Natural killer cell (primary cell): ENCODE measurements at places on chromosomes 5 and 9.

- no peak for DNase-seq
These were observed 76.2 kb upstream of the MYO10 start for GRCh38 chr5:17012289-17012688.

- DNase-seq, result no peak
These were observed 123.0 kb downstream of the GALNT10 start for GRCh38 chr5:154313360-154314017.

DNA sequence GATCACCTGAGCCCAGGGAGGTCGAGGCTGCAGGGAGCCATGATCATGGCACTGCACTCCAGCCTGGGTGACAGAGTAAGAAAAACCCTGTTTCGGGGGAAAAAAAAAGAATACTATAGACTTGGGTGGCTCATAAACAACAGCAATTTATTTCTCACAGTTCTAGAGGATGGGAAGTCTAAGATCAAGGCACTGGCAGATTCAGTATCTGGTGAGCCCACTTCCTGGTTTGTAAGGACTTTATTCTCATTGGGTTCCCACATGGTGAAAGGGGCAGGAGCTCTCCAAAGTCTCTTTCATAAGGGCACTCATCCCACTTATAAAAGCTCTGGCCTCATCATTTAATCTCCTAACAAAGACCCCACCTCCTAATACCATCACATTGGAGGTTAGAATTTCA lies 8.7 kb downstream of the HINT1 start:
- DNase-seq, result no peak

DNA sequence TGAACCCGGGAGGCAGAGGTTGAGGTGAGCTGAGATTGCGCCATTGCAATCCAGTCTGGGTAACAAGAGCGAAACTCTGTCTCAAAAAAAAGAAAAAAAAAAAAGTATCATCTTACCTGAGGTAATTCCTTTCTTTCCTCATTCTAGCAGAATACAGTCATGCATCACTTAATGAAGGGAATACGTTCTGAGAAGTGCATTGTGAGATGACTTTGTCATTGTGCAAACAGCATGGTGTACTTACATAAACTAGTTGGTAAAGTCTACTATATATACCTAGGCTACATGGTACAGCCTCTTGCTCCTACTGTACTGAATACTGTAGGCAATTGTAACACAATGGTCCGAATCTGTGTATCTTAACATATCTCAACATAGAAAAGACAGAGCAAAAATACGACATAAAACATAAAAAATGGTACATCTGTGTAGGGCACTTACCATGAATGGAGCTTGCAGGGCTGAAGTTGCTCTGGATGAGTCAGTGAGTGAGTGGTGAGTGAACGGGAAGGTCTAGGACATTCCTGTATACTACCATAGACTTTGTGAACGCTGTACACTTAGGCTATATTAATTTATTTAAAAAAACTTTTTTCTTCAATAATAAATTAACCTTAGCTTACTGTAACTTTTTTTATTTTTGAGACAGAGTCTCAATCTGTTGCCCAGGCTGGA lies 100.4 kb downstream of the GLDC start:
- DNase-seq, result no peak

GRCh38 chr5:55313870-55314617 lies 6.3 kb downstream of the MTREX start:
- no peak for DNase-seq

DNA sequence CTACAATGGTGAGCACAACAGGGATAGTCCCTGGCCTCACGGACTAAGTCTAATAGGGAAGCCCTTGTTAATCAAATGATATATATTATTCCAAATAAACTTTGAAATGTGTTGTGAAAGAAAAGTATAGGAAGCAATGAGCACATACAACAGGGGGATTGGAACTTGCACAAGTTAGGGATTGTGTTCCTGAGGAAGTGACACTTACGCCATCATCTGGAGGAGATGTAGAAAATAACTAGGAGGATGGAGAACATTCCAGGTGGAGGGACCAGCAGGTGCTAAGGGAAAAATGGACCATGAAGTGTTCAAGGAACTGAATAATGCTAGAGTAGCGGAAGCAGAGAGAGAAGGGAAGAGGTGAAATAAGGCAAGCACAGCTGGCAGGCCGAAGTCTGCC lies 18.8 kb upstream of the RPS23 start:
- no peak for DNase-seq

GRCh38 chr9:14358523-14358922 lies 44.6 kb upstream of the NFIB start:
- no peak for DNase-seq

DNA sequence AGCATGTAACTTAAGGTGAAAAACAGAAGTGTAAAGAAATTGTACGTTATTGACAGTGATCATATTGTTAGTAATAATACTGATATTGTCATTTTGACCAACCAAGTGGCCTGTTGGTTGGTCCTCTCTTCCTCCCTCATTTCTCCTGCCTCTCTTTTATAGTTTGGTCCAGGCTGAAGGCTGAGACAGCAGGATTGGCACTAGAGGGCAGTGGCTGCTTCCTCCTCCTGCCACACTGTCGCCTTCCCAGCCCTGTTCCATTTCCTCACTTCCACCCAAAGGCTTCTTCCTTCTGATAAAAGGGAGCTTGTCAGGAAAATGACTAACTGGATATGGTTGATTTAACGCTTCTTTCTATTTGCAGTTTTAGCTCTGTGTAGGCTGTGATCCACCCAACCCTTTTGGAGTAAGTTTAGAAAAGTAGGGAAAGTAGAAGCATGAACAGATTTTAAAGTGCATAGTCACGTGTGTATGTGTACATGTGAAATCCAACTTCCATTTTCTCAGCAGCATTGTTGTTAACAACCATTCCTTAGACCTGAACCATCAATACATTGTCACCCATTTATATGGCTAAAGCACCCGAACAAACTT lies 35.6 kb downstream of the PTCD2 start:
- DNase-seq, result no peak

GRCh38 chr9:99905833-99906402 lies 536 bp upstream of the STX17 start:
- peak; percentile 12 for DNase-seq

- DNase-seq, result no peak
These were observed 23.9 kb downstream of the MED27 start for GRCh38 chr9:132055756-132056155.

DNA sequence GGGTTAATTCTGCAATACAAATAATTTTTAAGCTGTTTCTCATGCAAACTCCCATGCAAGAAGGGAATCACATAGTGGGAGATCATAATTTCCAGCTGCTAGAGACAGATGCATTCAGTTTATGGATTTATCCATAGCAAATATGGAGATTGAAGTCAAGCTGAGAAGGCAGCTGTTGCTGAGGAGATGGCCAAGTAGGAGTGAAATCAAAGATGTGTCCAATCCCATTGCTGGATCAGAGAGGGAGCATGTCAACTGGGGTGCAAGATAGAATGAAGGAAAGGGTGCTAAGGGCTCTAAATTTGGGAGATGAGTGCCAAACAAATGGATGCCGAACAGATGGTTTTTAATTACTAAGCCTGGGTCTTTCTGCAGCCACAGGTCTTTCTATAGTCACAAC lies 504.5 kb downstream of the NFIB start:
- DNase-seq, result no peak

GRCh38 chr5:134555890-134556311 lies 30.4 kb downstream of the JADE2 start:
- peak; percentile 71 for DNase-seq

DNA sequence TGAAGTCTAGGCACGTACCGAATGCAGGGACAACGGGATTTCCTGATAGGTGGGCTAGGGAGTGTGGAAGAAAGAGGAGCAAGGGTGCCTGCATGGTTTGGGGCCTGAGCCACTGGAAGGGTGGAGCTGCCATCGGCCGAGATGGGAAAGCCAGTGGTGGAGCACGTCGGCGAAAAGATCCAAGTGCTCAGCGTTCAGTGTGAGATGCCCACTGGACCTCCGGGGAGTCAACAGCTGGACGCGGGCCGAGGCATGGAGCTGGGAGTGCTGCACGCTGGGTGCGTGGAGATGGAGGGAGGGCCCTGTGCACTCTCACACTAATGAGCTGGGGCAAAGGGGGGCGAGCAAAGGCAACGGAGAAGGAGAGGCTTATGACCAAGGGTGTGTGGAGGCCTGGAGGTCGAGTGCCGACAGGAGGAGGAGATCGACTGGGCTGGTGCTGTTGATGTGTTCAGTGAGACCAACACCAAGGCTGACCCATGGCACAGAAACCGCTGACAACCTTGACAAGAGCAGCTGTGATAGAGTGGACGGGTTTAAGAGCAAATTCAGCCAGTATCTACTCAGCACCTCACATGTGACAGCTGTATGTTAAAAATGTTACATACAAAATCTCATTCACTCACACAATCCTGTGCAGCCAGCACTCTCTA lies 85.7 kb downstream of the STK10 start:
- no peak for DNase-seq

- DNase-seq, result no peak
These were observed 47.8 kb downstream of the SMIM15 start for GRCh38 chr5:61114441-61114840.

- no peak for DNase-seq
These were observed 74.3 kb upstream of the SSBP2 start for GRCh38 chr5:81825237-81825636.

DNA sequence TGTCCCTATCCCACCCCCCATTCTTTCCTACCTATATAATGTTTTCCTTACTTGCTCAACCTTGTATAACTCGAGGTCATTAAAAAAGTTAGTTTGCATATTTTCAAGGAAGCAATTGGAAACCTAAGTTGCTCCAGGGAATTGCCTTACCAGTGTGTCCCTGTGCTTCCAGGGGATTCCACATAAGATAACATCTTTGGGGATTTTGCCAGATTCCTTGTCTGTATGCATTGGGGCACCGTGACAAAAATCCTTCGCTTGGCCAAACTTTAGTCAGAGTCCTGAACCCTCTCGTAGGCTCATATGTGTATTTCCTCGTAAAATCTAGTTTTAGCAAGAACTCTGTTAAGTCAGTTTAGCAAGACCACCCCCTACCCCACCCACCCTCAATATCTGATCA lies 14.7 kb upstream of the OSMR start:
- no peak for DNase-seq

- DNase-seq, result no peak
These were observed 7.2 kb downstream of the ZNF354B start for GRCh38 chr5:178866946-178867345.

DNA sequence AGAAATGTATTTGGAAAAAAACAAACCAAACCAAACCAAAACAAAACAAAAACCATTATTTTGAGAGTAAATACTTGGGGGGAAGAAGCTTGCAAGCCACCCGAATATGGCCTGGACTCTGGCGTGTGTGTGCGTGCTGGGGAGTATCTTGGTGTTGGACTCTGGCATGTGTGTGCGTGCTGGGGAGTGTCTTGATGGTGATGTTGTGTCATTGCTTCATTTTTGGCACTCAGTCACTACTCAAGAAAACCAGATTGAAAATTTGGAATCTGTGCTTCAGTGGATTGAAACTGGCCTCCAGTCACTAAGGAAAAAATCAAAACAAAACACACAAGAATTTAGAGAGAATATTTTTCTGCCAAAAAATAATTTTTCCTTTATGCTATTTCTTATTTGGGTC lies 76.1 kb downstream of the ARRDC3 start:
- DNase-seq, result no peak

GRCh38 chr5:73387149-73387591 lies 61.4 kb downstream of the FOXD1 start:
- DNase-seq, result no peak

- no peak for DNase-seq
These were observed 218.6 kb upstream of the POU5F2 start for GRCh38 chr5:93960042-93960441.

GRCh38 chr9:2788919-2789318 lies 55.0 kb downstream of the PUM3 start:
- no peak for DNase-seq

DNA sequence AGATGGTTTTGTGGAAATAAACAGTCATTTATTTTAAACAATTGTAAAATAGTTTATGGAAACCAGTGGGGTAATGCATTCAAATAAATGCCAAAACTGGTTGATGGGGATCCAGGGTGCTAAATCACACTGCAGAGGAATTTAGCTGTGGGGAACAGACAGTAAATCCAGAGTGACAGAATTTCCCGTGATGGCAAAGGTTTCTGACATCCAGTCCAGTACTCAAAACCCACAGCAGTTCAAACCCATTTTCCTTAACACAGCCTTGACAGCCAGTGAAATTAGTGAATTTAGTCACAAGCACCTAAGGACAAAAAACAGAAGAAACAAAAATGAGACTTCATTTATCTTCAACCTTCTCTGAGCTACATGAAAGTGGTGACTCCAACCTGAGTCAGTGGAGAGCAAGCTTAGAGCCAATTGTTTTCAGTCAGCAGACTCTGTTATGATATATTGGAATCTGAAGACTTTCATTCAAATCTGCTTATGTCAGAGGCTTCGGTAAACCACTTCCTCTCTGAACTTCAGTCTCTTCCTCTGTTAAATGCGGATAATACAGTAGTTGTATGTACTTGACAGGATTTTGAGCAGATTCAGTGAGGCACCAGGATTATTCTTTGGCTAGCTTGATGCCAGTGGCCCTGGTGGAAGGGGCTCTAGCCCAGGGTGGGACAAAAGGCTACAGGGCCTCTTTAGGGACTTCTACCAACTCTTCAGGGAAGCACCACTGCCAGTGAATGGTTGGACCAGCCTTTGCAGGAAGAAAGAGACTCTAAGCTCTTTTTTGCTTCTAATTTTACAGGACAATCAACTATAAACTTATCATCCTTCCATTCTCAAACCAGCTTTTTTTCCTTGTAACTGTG lies 185.3 kb downstream of the MAPKAP1 start:
- DNase-seq, result peak; percentile 67

DNA sequence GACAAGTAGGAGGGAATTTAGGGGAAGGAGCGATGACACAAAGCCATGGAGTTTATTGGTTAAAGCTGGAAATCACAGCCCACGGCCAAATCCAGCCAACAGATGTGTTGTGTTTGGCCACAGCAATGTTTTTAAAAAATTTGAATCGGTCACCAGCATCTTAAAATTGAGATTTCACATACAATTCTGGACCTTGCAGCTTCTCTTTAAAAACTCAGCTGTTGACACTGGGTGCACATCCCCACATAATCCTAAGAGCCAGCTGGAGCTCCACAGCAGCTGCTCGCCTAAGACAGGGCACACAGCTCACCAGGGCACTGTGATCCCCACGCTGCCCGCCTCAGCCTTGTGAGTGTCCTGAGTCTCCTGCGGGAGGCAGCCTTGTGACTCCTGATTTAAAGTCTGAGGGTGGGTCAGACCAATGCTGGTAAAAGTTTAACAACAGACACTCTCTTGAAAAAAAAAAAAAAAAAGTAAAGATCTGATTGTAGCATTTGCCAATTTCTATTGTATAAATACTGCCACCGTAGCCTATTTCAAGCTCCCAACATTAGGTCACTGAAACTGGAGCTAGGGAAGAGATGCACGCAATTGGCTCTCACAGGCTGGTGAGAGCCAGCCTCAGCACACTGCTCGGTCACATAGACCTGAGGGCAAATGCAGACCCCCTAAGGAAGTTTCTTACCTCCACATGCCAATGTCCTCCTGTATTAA lies 124.8 kb downstream of the HSD17B3 start:
- DNase-seq, result no peak
